ENCODE measurements at places on chromosomes 3 and 15.

GRCh38 chr3:27479806-27480543, 4.2 kb downstream of the SLC4A7 start:
- no peak for DNase-seq

DNA sequence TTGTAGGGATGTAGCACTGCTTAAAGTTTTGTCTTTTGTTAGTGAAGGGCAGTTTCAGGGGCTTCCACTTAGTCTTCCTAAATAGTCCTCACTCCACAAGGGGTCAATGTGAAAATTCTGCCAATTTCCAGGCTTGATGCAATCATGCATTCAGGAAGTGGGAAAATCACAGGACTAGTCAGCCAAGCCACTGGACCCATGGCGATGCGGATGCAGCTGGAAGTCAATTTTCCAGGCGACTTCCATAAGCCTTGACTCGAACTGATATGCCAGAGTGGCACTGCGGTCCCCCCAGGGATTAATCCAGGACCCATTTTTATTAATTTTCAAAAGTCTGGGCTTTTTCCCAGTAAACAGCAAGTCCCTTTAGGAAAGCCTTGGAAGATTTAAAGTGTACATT, 26.1 kb downstream of the GBE1 start:
- no peak for DNase-seq

DNA sequence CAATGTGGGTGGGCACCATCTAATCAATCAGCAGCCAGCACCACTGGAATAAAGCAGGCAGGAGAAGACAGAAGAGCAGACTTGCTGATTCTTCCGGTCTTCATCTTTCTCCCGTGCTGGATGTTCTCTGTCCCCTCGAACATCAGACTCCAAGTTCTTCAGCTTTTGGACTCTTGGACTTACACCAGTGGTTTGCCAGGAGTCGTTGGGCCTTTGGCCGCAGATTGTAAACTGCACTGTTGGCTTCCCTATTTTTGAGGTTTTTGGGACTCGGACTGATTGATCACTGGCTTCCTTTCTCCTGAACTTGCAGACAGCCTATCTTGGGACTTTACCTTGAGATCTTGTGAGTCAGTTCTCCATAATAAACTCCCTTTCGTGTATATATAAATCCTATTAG, 292.8 kb downstream of the BCHE start:
- no peak for DNase-seq

DNA sequence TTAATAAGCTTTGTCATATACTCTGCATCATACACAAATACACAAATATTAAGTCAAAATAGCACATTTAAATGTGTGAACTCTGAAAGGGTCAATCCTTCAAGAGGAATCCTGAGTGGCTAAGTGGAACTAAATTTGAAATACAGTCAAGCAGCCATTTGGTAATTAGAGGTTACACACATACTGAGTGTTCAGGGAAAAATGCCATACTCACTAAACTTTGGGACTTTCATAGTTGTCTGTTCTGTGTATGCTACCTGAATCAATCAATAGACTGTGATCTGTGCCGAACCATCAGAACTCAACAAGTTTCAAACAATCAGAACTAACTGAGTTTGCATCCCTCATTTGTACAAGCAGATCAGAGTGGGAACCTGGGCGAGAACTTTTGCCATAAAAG, 15.3 kb downstream of the ANKRD28 start:
- no peak for DNase-seq

- no peak for DNase-seq
Observed at GRCh38 chr3:78481050-78481449, 1286.7 kb downstream of the ROBO1 start.

DNA sequence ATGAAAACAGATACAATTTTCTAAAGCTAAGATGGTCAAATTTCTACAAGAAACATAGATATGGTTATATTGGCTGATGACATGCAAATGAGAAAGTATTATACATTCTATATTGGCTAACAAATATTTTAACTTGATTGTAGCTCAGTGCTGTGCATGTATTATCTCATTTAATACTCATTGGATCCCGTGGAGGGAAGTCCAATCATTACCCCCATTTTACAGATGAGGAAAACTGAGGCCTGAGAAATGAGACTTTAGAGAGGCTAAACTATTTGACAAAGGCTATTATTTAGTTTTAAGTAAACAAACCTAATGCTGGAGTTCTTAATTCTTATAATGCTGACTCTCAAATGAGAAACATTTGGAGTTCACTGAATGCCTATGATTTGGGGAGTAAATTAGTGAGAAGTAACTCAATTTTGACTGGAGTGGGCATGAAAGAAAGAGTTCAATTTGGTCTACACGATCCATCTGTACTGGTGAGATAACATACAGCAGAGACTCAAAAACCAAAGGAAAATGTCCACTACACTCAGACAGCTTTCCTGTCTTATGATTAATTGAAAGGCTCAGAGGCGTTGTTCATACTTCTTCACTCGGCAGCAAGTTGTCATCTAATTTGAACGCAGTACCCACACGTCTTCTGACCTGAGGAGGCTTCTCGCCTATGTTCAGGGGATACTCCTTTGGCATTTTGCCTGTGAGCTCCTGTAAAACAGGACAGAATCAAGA, 72.2 kb upstream of the LMOD3 start:
- no peak for DNase-seq

- DNase-seq, result no peak
Observed at GRCh38 chr15:36796161-36796560, 216.7 kb downstream of the CDIN1 start.

- DNase-seq, result no peak
Observed at GRCh38 chr3:136658946-136659682, 93.1 kb downstream of the STAG1 start.

- DNase-seq, result no peak
Observed at GRCh38 chr3:144308396-144308795, 336.8 kb downstream of the DIPK2A start.

GRCh38 chr15:68387381-68388143, 44.4 kb downstream of the ITGA11 start:
- no peak for DNase-seq

- DNase-seq, result no peak
Observed at GRCh38 chr15:29568840-29569532, 253.3 kb downstream of the TJP1 start.

- DNase-seq, result no peak
Observed at GRCh38 chr3:191244242-191244867, 45.3 kb downstream of the OSTN start.

DNA sequence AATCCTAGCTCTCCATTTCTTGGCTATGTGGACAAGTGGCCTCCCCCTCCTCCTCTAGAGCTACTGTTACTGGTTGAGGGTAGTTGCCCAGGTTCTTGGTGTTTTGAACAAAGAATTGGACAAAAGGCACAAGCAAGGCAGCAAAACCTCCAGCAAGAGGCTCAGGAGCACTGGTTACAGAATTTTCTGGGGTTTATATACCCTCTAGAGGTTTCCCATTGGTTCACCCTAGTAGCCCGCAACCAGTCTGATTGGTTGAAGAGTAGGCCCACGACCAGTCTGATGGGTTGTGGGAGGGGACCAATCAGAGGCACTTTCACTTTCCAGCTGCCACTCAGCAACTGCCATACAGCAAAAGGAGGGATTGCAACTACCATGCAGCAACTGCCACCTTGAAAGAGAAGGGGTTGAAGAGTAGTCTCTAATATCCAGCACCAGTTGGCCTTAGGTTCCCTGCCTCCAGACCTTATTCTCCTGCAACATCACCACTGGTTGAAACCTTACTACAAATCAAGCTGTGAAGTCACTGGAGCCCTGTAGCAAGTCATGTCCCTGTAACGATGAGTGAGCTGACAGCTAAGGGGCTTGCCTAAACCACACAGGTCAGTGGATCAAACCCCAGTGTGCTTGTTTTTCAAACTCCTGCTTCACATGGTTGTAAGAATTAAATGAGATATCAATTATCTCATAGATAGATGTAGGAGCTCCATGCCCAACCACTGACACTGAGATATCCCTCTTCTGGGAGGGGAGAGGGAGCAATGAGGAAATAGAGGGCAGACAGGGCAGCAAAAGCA, 2.9 kb upstream of the C15orf39 start:
- no peak for DNase-seq
